Stimulated activated CD4-positive, alpha-beta T cell treated with anti-CD3 and anti-CD28 coated beads, Interleukin-1b, Interleukin-23, amount 100 ng/mL, for 1 hour (primary cell): ENCODE measurements at places on chromosomes 1 and 21.

DNA sequence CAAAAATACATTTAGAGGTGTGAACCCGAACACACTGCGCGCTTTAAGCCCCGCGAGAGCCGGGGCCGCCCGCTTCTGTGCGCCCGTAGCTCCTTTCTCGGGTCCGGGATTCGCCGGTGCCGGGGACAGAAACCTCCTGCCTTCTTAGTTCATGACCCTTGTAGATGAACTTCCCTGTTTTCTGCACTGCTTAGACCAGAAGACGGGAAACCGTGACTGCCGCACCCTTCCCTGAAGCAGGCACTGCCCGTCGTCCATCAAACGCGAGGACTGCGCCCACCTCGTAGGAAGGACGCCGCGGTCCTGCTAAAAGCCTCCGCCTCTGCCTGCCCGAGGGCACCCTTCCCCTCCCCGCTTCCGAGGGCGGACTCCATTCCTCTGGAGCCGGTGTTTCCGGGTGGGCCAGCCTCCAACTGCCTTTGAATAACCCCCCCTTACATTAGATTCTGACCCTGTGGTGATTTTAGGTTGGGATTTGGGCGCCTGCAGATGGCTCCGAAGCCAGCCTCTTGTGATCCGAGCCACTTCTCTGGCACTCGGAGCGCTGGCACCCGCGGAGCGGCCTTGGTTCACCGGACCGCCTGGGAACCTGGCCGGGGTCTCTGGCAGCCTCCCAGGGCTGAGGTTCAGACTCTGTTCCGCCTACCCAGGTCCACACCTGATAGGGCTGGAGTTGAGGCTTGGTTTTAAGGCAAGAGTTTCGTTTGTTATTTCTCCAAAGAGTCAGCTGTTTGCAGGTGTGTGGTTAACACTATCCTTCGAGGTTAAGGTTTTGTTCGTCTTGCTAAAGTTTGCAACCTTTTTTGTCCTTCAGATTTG lies 1.2 kb upstream of the PTTG1IP start:
- no peak for DNase-seq

DNA sequence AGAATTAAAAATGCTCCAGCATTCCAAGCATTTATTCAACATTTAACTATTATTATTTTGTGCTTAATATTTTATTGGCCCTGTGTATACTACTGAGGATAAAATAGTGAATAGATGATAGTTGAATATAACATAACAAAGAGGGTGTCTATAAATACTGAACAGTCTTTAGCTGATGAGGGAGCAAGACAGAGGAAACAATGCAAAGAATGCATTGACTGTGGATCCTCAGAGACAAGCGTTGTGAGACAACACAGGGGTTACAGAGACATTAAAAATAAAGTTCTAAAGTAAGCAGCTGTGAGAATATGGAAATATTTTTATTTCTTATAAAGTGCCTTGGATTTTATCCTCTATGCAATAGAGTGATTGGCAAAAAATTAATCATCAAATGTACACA lies 1133.1 kb downstream of the PLA2G4A start:
- DNase-seq, result no peak

DNA sequence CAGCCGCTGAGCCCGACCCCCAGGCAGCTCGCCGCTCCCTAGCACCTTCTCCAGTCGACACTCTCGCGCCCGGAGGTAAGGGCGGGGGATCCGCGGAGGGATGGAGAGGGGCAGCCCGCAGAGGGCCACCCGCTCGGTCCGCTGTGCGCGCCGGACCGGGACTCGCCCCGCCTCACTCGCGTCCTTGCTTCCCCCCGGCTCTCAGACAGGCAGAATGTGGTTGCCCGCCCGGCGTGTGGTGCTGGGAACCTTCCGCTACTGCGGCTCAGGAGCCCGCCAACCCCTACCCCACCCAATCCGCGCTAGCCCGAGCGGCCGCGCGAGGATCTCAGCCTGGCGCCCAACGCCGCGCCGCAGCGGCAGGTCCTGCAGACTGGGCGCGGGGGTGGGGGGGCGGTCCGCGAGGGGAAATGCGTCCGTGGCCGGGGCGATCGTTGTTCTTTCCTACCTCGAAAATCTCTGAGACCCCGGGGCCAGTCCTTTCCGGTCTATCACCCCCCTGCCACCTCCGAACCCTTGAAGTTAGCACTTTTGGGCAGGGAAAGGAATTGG lies 404 bp downstream of the LRRC8C start:
- no peak for DNase-seq

DNA sequence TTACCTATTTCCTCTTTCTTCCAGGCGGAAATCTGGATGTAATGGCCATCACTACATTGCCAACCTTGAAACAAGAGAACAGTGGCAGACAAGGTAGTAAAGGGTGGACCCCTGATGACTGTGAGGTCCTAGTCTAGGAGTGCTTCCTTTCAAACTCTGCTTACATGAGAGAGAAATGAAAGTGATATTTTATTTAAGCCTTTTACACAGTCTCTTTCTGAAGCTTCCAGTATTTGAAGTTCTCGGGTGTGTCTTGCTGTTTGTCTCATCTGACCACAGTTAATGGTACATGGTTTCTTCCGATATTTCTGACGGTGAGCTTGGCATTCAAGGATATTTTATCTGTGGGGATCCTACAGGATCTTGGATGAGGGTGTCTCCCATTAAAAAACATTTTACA lies 215.2 kb downstream of the SLC45A1 start:
- no peak for DNase-seq

DNA sequence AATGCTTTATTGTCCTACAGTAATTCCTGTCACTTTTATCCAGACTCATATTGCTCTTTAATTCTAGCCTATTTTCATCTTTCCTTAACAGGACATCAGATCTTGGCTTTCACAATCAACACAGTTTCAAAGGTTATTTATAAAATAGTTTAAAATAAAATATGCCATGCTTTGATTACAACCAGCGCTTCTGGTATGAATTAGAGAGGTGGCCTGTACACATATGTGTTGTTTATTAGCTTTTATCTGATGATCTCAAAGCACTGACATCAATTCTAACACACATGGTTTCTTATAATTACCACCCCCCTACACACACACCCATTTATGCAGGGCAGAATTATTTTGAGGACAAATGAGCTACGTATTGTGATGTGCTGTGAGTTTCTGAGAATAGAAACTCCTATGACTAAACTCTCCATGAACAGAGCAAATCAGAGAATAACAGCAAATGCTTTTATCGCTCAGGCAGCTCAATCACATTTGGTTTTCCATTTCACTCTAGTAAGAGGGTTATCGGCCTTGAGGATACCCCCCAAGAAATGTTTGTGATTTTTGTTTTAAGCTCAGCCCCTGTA lies 18.0 kb downstream of the CD247 start:
- no peak for DNase-seq
